ENCODE measurements at places on chromosomes 2 and 18.

- no peaks in the 10 kb centered on the region for H3K27me3 ChIP-seq
- H3K27ac ChIP-seq, result no peak overlapping the region
- DNase-seq, result no peak
These were observed 46.4 kb upstream of the CYP1B1 start for GRCh38 chr2:38122344-38122743.

DNA sequence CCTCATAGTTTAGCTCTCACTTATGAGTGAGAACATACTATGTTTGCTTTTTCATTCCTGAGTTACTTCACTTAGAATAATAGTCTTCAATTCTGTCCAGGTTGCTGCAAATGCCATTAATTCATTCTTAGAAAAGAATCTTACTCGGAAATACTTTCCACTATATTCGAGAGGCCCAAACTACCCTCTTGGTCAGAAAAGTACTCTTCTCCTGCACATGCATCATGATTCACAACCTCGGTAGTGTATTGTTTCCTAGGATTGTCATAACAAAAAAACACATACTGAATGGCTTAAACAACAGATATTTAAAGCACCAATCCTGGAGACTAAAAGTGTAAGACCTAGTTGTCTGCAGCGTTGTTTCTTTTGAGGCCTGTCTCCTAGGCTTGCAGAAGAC, 364.0 kb upstream of the SLC14A2 start:
- H3K27ac ChIP-seq, result no peak overlapping the region
- no peak for DNase-seq

DNA sequence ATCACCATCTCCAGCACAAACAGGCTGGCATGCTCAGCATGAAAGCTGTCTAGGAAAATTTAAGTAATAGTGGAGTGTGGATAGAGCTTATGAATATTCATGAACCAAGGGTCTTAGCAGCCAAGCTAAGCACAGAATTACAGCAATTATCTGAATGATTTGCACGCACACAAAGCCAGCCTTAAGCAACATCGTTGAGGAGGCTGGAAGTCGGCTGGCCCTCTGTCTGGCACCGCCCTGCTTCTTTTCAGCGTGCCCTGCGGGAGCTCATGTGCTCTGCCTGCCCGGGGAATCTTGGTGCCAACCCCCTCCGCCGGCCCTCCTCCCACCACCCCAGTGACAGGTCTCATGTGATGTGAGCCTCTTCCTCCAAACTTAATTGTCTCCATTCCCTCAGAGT, 540.1 kb downstream of the CMPK2 start:
- no peak overlapping the region for H3K27ac ChIP-seq
- no peak overlapping the region for H3K4me3 ChIP-seq
- H3K27me3 ChIP-seq, result no peaks in the 10 kb centered on the region

DNA sequence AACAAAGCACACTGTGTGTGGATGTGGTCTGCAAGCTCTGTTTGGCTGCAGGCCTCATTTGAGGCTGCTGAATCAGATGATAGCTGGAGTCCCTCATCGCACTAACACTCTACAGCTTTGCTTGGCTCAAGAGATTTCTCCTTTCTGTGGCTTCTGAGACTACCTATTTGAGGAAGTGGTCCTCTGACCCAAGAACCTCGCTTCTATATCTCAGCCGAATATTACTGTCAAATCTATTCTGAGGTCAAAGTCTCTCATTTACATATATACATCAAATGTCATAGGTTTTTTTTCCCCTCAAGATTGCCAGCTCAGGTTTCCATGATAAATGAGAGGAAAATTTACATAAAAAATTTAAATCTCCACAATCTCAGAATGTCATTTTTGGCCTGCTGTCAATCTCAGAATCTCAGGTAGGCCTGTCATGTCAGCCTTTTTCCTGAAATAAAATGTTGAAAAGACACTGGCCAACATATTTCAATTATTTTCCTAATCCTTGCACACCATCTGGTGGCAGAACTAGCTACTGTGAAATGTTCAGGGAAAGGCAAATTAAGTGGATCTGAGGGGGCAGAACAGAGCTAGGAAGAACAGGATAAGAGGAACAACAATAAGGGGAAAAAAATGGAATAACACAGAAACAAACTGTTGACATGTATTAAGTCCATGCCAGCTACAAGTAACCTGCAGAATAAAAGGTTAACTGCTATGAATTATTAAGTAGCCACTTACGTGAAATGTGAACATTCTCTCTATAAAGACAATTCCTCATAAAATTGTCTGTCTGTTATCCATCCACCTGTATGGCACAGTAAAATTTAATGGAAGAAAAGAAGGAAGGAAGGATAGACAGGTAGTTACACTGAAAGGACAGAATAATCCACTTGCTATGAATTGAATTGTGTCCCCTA, 39.3 kb downstream of the AP1S3 start:
- no peak overlapping the region for H3K4me3 ChIP-seq
- no peak overlapping the region for H3K27ac ChIP-seq
- H3K27me3 ChIP-seq, result no peaks in the 10 kb centered on the region
- peaks cover 30% of the 10 kb centered on the region for H3K4me1 ChIP-seq
- no peaks in the 10 kb centered on the region for H3K36me3 ChIP-seq
- no peak for DNase-seq

- peaks cover 19% of the 10 kb centered on the region for H3K4me1 ChIP-seq
- no peak for DNase-seq
- no peaks in the 10 kb centered on the region for H3K27me3 ChIP-seq
- no peak overlapping the region for H3K4me3 ChIP-seq
- H3K36me3 ChIP-seq, result no peaks in the 10 kb centered on the region
These were observed 138.6 kb upstream of the GLI2 start for GRCh38 chr2:120596990-120597594.

- H3K4me1 ChIP-seq, result no peaks in the 10 kb centered on the region
- DNase-seq, result no peak
- no peak overlapping the region for H3K27ac ChIP-seq
- H3K27me3 ChIP-seq, result no peaks in the 10 kb centered on the region
- H3K4me3 ChIP-seq, result no peak overlapping the region
- H3K36me3 ChIP-seq, result no peaks in the 10 kb centered on the region
These were observed 50.9 kb downstream of the MARCO start for GRCh38 chr2:118992740-118993391.

- H3K4me1 ChIP-seq, result no peaks in the 10 kb centered on the region
- DNase-seq, result no peak
- no peak overlapping the region for H3K27ac ChIP-seq
- no peaks in the 10 kb centered on the region for H3K36me3 ChIP-seq
These were observed 47.4 kb upstream of the NXPH2 start for GRCh38 chr2:138827426-138828054.

GRCh38 chr2:45904946-45905631, 253.6 kb downstream of the PRKCE start:
- no peak overlapping the region for H3K4me3 ChIP-seq
- no peaks in the 10 kb centered on the region for H3K36me3 ChIP-seq
- no peak for DNase-seq
- H3K27me3 ChIP-seq, result no peaks in the 10 kb centered on the region
- peaks cover 5% of the 10 kb centered on the region for H3K4me1 ChIP-seq

- H3K4me1 ChIP-seq, result peaks cover 12% of the 10 kb centered on the region
- H3K27ac ChIP-seq, result no peak overlapping the region
These were observed 70.6 kb upstream of the CAVIN2 start for GRCh38 chr2:191917430-191917881.

- DNase-seq, result no peak
- no peak overlapping the region for H3K27ac ChIP-seq
- no peaks in the 10 kb centered on the region for H3K36me3 ChIP-seq
These were observed 280.3 kb upstream of the SKOR2 start for GRCh38 chr18:47531717-47532116.

GRCh38 chr18:11078491-11078890, 70.9 kb downstream of the PIEZO2 start:
- H3K4me3 ChIP-seq, result no peak overlapping the region
- no peak overlapping the region for H3K27ac ChIP-seq
- DNase-seq, result no peak
- no peaks in the 10 kb centered on the region for H3K4me1 ChIP-seq
- H3K27me3 ChIP-seq, result no peaks in the 10 kb centered on the region

Data from esophagus squamous epithelium (tissue), 5 donors.